Caudate nucleus (tissue), 63 donors: ENCODE measurements at places on chromosomes 4 and X.

DNA sequence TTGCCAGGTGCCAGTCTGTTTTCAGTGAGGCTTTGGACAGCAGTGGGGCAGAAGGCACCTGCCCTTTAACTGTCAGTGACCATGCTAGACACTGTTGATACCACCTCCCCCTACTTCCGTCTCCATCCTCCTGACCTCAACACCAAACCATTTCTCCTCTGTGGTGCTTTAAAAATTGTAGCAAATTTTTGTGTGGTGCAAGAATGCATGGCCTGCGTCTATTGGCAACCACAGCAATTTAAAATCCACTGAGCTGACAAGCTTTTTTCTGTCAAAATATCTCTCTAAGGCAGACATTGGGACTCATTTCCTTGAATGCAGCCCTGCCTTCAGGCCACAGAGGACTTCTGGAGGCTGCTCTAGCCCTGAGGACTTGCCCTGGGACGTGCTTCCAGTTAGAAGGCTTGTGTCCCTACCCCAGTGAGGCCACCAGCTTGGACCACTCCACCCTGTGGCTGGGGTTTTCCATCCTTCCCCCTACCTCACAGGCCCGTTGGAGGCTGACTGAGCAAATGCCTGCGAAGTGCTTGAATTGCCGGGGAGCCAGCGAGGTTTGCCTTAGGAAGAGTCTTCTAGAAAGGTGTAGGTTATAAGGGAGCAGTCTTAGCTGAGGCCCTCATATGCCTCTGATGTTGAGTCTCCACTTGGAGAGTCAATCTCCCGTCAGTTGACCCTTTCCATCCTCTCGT is 6.9 kb downstream of the PRRG3 start:
- DNase-seq, result no peak

DNA sequence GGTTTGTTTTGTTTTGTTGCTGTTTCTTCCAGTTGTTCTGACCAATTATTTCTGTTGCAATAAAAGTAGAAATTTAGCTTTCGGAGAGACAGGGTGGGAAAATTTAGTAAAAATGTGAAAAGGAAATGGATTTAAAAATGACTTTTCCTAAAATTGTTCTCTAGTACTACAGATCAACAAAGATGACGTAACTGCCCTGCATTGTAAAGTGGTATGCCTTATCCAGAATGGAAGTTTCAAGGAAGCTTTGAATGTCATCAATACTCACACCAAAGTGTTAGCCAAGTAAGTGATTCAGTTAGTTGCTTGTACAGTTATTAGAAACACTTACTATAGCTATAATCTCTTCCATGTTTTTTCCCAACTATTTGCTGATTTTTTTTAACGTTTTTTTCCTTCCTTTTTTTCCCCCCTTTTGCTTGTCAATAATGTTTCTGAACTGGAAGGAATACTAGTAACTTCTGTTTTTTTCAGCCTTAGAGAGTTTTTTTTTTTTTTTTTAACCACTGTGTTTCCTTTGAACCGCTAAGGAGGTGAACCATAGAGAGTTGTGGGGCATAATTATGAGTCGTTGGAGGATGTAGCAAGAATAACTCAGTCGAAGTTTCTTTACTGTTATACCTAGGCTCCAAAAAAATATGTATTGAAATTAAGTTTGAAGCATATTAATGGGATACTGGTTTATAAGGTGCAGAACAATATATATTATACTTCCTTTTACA is 2.2 kb downstream of the SRP72 start:
- DNase-seq, result no peak

DNA sequence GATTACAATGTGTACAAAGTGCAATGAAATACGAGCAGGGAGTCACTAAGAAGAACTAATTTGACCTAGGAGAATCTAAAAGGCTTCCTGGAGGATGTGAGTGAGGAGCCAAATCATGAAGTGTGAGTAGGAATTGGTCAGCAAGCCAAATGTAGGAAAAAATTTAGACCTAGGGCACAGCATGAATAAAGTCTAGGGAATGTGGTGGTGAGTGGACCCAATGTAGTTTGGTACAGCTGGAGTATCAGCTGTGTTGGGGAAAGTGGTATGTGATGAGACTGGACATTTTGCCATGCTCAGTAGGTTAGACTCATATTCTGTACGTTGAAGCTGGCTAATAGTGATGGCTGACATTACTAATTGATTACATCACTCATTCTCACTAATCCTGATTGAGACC is 191.0 kb downstream of the AFF2 start:
- DNase-seq, result no peak

DNA sequence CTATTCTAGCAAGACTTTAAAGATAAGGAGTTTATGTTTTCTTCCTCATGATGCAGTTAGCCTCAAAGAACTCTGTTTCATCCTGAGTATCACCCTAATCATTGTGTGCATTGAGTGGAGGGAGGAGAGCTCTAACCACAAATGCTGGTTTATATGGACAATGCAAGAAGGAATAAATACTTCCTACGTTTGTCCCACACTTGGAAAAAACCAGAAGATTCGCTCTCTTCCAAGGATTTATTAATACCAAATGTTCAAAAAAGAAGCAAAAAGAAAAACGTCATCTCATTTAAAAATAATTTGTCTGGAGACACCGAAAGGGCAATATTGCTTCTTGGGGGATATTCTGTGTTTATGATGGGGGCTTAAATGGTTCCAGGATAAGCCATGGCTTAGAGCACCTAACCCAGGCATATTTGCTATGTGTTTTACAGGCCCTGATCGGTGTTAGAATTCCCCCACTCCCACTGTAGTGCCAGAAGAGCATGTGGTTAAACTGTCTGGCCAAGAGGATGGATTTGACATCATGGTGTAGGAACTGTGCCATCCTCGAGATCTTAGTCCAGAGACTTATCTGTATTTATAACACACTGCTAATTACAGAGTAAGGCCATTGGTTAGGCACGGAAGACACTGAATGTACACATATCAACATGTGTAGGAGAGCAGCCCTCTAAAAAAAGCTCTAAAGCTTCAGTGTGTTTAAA is 227.2 kb downstream of the ANK2 start:
- no peak for DNase-seq

GRCh38 chr4:186061921-186062320 is 7.0 kb upstream of the TLR3 start:
- DNase-seq, result no peak

GRCh38 chrX:106748377-106748776 is 21.9 kb downstream of the RNF128 start:
- DNase-seq, result no peak

DNA sequence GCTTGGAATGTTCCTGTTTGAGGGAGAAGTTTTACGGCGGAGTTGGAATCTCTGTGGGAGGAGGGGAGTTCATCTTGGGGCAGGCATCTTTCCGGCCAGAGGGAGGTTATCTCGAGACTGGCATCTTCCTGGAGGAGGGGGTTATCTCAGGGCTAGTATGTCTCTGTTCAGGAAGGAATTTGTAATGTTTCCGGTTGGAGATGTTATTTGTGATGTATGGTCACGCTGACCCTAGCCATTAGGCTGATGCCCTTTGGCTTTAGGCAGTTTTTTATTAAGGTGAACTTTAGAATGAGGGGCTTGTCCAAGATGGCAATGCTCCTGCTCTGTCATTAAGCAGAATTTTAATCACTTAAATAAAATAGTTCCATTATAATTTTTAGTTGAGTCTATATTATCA is 449.7 kb downstream of the PCDH10 start:
- no peak for DNase-seq

DNA sequence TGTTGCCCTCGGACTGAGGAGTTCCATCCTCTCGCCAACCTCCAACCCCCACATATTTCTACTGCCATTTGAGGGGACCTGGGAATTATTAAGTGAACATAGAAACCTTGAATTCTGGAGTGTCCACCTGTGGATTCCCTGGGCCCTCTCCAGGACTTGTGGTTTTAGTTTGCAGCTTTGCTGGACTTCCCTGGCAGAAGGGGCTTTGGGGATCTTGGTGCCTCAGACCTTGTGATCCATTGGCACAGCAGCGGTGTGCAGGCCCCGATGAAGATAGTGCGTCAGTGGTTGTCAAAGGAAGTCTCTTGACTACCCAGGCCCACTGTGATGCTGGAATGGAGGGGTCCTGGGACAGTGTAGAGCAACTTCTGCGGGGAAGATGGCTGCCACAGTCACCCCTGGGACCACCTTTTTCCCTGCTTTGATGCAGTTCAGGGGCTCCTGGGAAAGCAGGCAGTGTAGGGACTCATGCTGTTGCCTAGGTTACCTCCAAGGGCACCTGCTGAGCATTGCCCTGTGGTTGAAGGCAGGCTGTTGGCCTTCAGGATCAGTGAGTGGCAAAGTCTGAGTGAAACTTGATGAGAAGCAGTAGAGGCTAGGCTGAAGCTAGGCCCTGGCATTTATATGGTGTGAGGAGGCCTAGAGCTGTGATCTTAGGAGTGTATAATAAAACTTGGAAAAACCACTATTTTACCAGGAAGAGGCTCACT is 2.2 kb downstream of the SLC16A2 start:
- no peak for DNase-seq

- no peak for DNase-seq
These were observed 40.0 kb upstream of the APLN start for GRCh38 chrX:129694805-129695204.
